A549 treated with CpdA at 1 μM for 4 hours (cell line): ENCODE measurements at places on chromosomes 2 and 18. TPM values are rescaled to one million over a fixed set of nuclear protein-coding genes. Genes with fewer than 3 reads are reported as not detected.

Gene TUBB8B
- not detected in 5 replicates for total RNA-seq

Gene EMILIN2
- 7.0 to 12.8 TPM (median 12.2 TPM) in 5 replicates for total RNA-seq

Gene MYO7B
- total RNA-seq, result 0.12 to 0.32 TPM (median 0.21 TPM) in 5 replicates

Gene CFAP65
- total RNA-seq, result 0.10 to 0.34 TPM (median 0.14 TPM) in 5 replicates

Gene CYP20A1
- total RNA-seq, result 7.7 to 10.6 TPM (median 8.2 TPM) in 5 replicates

Gene KLHL30
- total RNA-seq, result 0.05 to 0.19 TPM (median 0.07 TPM) in 5 replicates

Gene NEB
- total RNA-seq, result 0.29 to 0.86 TPM (median 0.34 TPM) in 5 replicates

Gene PECR
- 14.3 to 17.6 TPM (median 14.8 TPM) in 5 replicates for total RNA-seq

Gene SPEG
- 5.0 to 7.9 TPM (median 6.9 TPM) in 5 replicates for total RNA-seq

Gene DNAH6
- 0.02 to 0.05 TPM (median 0.04 TPM) in 4 of 5 replicates, not detected in the other for total RNA-seq

Gene SGPP2
- total RNA-seq, result 0.16 to 0.26 TPM (median 0.21 TPM) in 5 replicates

Gene DTNA
- total RNA-seq, result 0.15 to 0.98 TPM (median 0.30 TPM) in 4 of 5 replicates, not detected in the other
